NCI-H1436 (cell line): ENCODE measurements at places on chromosomes 2 and 18.

- DNase-seq: no peak
Measured at GRCh38 chr18:62610351-62610700, 87.5 kb downstream of the ZCCHC2 start.

DNA sequence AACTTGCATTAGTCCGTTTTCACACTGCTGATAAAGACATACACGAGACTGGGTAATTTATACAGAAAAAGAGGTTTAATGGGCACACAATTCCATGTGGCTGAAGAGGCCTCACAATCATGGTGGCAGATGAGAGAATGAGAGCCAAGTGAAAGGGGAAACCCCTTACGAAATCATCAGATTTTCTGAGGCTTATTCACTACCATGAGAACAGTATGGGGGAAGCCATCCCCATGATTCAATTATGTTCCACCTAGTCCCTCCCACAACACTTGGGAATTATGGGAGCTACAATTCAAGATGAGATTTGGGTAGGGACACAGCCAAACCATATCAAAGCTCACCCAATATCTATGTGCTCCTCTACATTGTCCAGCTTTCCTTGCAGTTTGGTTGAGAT, 16.0 kb upstream of the SERPINE2 start:
- no peak for DNase-seq

DNA sequence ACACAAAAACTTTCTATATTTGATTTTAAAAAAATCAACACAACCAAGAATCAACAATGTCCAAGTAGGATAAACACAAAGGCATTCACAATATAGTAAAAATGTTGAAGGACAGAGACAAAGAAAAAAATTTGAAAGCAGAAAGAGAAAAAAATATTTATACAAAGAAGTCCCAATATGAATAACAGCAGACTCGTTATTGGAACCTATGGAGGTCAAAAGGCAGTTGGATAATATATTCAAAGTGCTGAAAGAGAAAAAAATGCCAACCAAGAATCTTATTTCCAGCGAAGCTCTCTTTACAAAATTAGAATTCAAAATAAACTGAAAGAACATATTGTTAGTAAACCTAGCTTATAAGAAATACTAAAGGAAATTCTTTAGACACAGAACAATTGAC, 859.5 kb downstream of the LRP1B start:
- no peak for DNase-seq

DNA sequence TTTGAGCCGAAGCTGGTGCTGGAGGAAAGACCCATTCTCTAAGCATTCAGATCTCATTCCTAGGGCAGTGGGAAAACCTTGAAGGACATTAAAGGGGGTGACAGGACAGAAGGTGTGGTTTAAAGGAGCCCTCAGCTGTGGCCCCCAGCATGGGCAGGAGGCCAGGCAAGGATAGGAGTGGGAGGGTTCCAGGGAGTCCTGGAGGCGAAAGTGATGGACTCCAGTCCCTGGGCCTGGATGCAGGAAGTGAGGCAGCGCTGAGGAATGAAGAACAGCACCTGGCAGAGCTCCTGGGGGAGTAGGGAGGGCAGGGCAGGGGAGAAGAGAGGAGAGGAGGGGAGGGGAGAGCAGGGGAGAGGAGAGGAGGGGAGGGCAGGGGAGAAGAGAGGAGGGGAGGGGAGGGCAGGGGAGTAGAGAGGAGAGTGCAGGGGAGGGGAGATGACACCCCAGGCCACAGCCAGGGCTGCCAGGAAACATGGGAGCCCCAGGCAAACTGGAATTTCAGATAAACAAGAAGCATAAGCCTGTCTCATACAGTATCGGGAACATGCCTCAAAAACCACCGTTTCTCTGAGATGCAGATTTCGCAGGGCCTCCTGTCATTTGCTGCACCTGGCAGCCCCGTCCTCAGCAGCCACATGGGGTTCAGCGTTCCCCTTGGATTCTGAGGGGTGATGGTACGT, 5.7 kb downstream of the RAMP1 start:
- no peak for DNase-seq

GRCh38 chr2:184554736-184555135, 43.6 kb upstream of the ZNF804A start:
- no peak for DNase-seq

DNA sequence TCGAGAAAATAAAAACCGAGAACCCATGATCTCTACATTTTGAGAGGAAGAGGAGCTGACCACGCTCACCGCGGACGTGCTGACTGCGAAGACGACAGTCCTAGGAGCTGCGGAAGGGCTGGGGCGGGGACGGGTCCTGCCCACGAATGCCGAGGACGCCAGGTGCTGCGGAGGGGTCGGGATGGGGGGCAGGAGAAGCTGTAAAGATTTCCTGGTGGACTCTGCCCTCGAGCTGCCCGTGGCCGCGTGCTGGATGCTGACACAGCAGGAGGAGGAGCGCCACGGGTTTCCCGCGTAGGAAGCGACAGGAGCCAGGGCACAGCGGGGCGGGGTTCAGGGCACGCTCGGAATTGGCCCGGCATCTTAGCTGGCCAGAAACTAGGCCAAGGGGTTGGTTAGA, 22.2 kb downstream of the ZSCAN30 start:
- no peak for DNase-seq

- no peak for DNase-seq
Measured at GRCh38 chr2:111176867-111177266, 56.2 kb downstream of the BCL2L11 start.

DNA sequence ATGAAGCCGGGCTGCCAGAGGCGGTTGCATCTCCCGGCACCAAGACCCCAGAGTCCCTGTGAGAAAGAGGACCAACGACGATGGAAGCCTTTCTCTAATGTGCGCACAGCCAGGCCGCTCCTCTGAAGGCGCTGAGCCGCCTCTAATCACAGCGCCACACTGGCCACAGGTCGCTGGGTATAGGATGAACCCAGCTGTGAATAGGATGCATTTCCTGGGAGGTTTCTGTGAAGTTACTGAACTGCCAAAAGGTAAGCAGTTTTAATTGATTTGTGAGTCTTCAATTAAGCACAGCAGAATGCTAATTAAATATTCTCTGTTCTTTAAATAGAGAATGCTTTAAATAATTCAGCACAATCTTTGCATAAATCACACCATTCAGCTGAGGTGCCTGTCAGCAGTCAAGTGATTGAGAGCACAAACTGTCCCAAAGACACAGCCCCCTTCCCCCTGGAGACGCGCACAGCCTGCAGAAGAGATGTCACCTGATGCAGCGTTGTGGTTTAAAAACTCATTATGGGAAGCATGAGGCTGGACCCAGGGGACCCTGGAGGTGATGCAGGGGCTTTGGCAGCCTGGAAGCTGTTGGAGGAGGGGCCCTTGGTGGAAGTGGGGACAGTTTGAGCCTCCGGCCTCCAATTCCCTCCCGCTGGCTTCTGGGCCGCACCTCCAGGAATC, 98.1 kb downstream of the RTP5 start:
- DNase-seq: peak; percentile 37

- DNase-seq: no peak
Measured at GRCh38 chr2:143754742-143755141, 625.5 kb downstream of the ARHGAP15 start.

GRCh38 chr2:136118819-136119716, 1.1 kb upstream of the CXCR4 start:
- peak; percentile 48 for DNase-seq

- no peak for DNase-seq
Measured at GRCh38 chr2:240111253-240111652, 24.9 kb downstream of the COPS9 start.

DNA sequence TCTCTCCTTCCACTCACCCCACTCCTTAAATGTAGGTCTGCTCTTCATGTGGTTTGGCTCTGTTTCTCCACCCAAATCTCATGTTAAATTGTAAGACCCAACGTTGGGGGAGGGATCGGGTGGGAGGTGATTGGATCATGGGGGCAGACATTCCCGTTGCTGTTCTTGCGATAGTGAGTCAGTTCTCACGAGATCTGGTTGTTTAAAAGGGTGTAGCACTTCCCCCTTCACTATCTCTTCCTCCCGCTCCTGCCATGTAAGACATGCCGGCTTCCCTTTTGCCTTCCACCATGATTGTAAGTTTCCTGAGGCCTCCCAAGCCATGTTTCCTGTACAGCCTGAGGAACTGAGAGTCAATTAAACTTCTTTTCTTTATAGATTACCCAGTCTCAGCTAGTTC, 1044.5 kb upstream of the POU3F3 start:
- no peak for DNase-seq

- no peak for DNase-seq
Measured at GRCh38 chr2:128347171-128347558, 28.5 kb upstream of the HS6ST1 start.

GRCh38 chr2:72117029-72117428, 30.6 kb downstream of the CYP26B1 start:
- DNase-seq: no peak
